Left ventricle myocardium inferior (tissue), 1 donor: ENCODE measurements at places on chromosomes 4 and X. TPM values are rescaled to one million over a fixed set of nuclear protein-coding genes. Genes with fewer than 3 reads are reported as not detected.

- no peak for DNase-seq
- no peak overlapping the region for H3K27ac ChIP-seq
- H3K4me1 ChIP-seq: no peaks in the 10 kb centered on the region
- no peaks in the 10 kb centered on the region for H3K36me3 ChIP-seq
Measured at GRCh38 chr4:8585721-8586212, 5.6 kb downstream of the GPR78 start.

DNA sequence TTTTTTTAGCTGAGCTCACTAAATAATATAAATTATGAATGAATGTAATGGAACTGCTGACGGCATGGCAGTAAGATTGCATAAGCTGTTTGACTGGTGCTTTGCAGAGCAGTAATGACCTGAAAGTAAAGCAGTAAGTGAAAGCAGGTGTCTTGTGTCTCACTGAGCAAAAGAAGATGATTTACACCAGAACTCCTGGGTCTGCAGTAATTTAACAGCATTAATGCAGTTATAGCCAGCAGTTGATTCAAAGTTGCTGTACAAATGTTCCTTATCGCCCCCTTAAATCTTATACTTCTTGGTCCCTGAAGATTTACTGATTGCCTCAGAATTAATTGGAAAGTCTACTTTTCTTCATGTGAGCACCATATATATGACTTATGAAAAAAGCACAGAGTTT, 187.7 kb downstream of the DCTD start:
- no peak for DNase-seq
- no peaks in the 10 kb centered on the region for H3K4me1 ChIP-seq
- no peak overlapping the region for H3K27ac ChIP-seq
- no peaks in the 10 kb centered on the region for H3K27me3 ChIP-seq

DNA sequence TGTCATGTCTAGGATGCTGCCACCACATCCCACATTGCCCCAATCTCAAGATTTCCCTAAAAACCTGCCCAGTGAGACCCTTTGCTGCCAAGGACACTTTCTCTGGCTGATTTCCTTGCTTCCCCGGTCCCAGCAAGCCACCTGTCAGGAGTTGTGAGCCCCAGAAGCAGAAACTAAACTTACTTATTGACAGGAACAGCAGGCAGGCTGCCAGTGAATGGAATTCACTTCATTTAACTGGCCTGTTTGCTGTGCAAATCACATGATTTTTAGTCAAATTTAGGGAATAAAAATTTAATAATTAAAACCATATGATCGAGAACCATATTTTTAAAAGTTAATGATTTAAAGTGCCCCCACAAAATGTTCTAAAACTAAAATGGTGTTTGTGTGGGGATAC, 48.5 kb downstream of the MAMLD1 start:
- H3K27me3 ChIP-seq: no peaks in the 10 kb centered on the region
- no peak overlapping the region for H3K4me3 ChIP-seq
- H3K36me3 ChIP-seq: no peaks in the 10 kb centered on the region

The SCARB2 gene
- total RNA-seq: 87.4 TPM

DNA sequence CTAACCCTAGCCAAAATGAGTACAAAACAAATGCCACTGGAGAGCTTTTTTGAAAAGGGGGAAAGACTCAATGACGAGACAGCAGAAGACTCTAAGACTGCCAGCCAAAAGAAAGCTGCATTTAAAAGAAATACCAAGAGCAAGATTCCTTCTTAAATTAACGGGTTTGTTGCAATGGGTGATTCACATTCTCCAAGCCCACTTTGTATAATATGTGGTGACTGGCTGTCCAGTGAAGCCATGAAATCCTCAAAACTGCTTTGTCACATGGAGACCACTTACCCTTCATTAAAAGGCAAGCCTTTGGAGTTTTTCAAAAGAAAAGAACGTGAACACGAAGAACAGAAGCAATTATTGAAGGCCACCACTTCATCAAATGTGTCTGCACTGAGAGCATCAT, 68.2 kb downstream of the MRPL1 start:
- peaks cover 15% of the 10 kb centered on the region for H3K36me3 ChIP-seq
- H3K4me3 ChIP-seq: no peak overlapping the region
- no peak overlapping the region for H3K27ac ChIP-seq
- DNase-seq: no peak

The TMEM255A gene
- 0.38 TPM for total RNA-seq

GRCh38 chr4:123325241-123325681, 71.3 kb upstream of the SPRY1 start:
- no peak for DNase-seq
- H3K4me1 ChIP-seq: no peaks in the 10 kb centered on the region
- H3K36me3 ChIP-seq: no peaks in the 10 kb centered on the region
- H3K27ac ChIP-seq: no peak overlapping the region
- H3K27me3 ChIP-seq: no peaks in the 10 kb centered on the region

DNA sequence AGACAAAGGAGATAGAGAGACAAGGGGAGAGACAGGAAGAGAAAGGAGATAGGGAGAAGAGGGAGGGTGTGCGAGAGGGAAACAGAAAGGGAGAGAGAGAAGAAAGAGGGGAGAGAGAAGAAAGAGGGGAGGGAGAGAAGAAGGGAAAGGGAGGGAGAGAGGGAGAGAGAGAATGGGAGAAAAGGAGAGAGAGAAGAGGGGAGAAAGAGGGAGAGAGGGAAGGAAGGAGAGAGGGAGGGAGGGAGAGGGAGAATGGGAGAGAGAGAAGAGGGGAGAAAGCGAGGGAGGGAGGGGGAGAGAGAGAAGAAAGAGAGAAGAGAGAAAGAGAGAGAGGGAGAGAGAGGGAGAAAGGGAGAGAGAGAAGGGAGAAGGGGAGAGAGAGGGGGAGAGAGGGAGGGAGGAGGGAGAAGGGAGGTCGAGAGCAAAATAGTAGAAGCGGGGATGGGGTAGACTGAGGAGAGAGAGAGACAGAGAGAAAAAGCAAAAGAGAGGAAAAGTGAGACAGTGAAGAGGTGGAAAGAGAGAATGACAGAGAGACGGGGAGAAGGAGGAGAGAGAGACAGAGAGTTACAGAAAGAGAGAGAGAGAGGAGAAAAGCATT, 218.2 kb downstream of the DHRSX start:
- no peak overlapping the region for H3K4me3 ChIP-seq
- H3K27ac ChIP-seq: no peak overlapping the region
- H3K36me3 ChIP-seq: peaks cover 9% of the 10 kb centered on the region
- no peaks in the 10 kb centered on the region for H3K27me3 ChIP-seq
- no peaks in the 10 kb centered on the region for H3K4me1 ChIP-seq

GRCh38 chr4:91257721-91258120, 1046.0 kb upstream of the GRID2 start:
- no peaks in the 10 kb centered on the region for H3K36me3 ChIP-seq
- no peak overlapping the region for H3K4me3 ChIP-seq

GRCh38 chr4:87819281-87819919, 13.4 kb upstream of the MEPE start:
- no peak overlapping the region for H3K4me3 ChIP-seq
- H3K4me1 ChIP-seq: no peaks in the 10 kb centered on the region
- H3K27me3 ChIP-seq: no peaks in the 10 kb centered on the region
- H3K36me3 ChIP-seq: no peaks in the 10 kb centered on the region
- no peak overlapping the region for H3K27ac ChIP-seq

- no peaks in the 10 kb centered on the region for H3K4me1 ChIP-seq
- no peaks in the 10 kb centered on the region for H3K36me3 ChIP-seq
Measured at GRCh38 chrX:70046978-70047377, 2.8 kb downstream of the AWAT2 start.

DNA sequence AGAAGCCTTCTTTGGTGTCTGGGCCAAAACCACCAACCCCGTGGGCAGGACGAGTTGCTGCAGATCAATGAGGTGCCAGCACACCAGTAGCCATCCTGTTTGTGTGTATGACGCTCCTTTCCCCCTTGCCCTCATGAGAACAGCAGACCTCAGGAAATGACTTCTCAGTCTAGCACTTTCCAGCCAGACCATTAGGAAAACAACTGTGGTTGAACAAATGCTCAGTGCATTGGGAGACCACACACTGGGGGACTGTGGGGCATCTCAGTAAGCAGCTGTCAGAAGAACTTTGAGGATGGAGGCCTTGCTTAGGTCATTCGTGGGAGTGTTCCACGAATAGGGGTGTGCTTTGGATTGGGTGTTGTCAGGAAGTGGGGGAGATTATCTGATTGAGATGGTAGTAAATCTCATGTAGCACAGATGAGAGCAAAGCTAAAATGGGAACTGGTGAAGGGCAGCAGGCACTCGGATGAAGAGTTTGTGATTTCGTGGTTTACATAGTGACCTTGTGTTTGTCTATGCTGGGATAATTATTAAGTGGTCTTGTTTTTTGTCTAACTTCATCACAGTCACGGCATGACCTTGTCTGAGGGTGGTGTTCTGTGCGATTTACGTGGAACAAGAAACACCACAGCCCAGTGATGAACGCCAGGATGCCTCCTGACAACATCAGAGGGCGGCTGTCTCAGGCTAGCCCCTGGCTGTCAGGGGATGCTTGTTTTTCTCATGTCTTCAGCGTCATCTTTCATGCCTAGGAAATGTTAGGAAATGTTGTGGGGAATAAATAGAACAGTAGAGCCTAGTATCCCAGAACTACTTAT, 70.1 kb downstream of the USP46 start:
- no peak for DNase-seq
- H3K36me3 ChIP-seq: peaks cover 4% of the 10 kb centered on the region
- H3K27ac ChIP-seq: peak overlapping the region; percentile 77
- no peaks in the 10 kb centered on the region for H3K27me3 ChIP-seq
- no peak overlapping the region for H3K4me3 ChIP-seq
- peaks cover 50% of the 10 kb centered on the region for H3K4me1 ChIP-seq

DNA sequence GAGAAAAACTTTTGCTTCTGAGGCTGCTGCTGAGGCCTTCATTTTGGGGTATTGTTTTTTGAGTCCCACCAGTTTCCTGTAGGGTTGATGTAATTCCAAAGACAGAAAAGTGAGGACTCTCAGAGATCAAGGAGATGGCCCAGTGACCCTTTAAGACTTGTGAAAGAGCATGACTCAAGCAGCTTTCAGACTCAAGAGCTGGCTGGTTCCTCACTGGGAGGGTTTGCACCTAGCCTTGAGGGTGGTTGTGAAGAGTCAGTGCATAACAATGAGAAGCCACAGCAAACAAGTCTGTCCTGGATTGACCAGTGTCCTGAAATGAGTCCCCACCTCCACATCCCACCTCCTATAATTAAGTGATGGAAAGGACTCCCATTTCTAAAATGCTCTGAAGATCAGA, 89.2 kb downstream of the NHS start:
- H3K27me3 ChIP-seq: no peaks in the 10 kb centered on the region
- no peak overlapping the region for H3K27ac ChIP-seq
- H3K4me3 ChIP-seq: no peak overlapping the region
- no peak for DNase-seq

DNA sequence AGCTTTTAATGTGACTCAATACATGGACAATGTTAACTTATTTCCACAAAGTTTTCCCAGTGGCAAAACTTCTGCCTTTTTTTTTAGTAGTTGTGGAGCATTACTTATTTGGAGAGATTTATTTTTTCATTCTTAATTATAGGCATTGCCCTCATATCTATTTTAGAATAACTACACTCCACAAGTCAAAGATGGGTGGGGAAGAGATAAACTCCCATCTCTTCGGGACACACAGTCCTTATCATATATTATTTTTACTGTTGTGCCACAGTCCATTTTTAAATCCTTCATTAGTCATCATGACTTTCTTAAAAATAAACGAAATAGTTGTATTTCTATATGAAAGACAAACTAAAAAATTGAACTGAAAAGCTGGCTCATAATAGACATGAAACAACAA, 1.2 kb downstream of the DMD start:
- DNase-seq: no peak
- no peaks in the 10 kb centered on the region for H3K27me3 ChIP-seq
- H3K36me3 ChIP-seq: no peaks in the 10 kb centered on the region
- peak overlapping the region; percentile 82 for H3K27ac ChIP-seq
- H3K4me1 ChIP-seq: no peaks in the 10 kb centered on the region

- DNase-seq: no peak
- H3K4me3 ChIP-seq: no peak overlapping the region
- peaks cover 27% of the 10 kb centered on the region for H3K4me1 ChIP-seq
- no peaks in the 10 kb centered on the region for H3K27me3 ChIP-seq
- H3K27ac ChIP-seq: no peak overlapping the region
Measured at GRCh38 chr4:112086036-112086434, 59.2 kb upstream of the FAM241A start.

- H3K4me3 ChIP-seq: peak overlapping the region; percentile 34
- H3K27ac ChIP-seq: peak overlapping the region; percentile 83
- no peak for DNase-seq
- peaks cover 54% of the 10 kb centered on the region for H3K4me1 ChIP-seq
- H3K27me3 ChIP-seq: no peaks in the 10 kb centered on the region
- H3K36me3 ChIP-seq: peaks cover 38% of the 10 kb centered on the region
Measured at GRCh38 chr4:38055566-38055965, 95.4 kb downstream of the PTTG2 start.

- no peaks in the 10 kb centered on the region for H3K36me3 ChIP-seq
- DNase-seq: no peak
- no peaks in the 10 kb centered on the region for H3K4me1 ChIP-seq
- H3K27me3 ChIP-seq: no peaks in the 10 kb centered on the region
Measured at GRCh38 chrX:29535212-29536162, 679.9 kb upstream of the MAGEB2 start.

The GYG2 gene
- 0.66 TPM for total RNA-seq

The GYPA gene
- total RNA-seq: not detected
